ENCODE measurements at places on chromosomes 3 and 15.
A peak's percentile ranks its signal among the peaks of the same experiment; 100 is the strongest.

- DNase-seq, result no peak
These were observed 117.2 kb upstream of the LRIG1 start for GRCh38 chr3:66618066-66618465.

GRCh38 chr3:170033489-170033888 is 4.3 kb upstream of the GPR160 start:
- no peak for DNase-seq

DNA sequence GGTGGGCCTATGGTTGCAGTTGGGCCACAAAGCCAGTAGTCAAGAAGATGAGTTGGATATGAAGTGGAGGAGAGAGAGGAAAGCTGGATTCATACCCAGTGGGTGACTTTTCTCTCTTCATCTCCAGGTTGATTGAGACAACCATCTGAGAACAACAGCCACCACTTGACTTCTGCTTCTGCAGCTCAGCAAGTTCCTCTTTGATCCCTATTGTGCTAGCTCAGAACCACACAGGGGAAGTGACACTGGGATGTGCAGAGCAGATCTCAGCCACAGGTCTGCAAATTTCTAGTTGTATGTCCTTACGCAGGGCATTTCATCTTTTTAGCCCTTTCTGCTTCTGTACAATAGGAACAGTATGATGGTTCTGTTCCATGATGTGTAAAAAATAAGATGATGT is 459.2 kb upstream of the ARRDC4 start:
- DNase-seq, result no peak

DNA sequence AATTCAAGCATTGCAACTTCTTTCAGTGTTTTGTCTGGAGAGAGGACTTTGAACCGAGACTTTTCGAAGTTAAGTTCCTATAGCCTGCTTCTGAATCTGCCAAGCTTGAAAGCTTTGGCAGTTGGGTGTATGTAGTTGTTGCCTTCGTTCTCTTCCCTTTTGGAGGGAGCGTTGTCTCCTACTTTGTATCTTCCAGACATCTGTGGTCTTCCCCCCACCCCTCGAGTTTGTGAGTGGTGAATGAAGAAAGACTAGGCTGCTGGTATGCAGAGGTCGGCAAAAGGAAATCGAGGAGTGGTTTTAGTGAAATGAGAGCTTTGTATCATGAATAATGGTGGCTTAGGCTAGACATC is 1.3 kb downstream of the CTNNB1 start:
- DNase-seq, result no peak

- no peak for DNase-seq
These were observed 37.5 kb upstream of the CLRN1 start for GRCh38 chr3:151009981-151010380.

DNA sequence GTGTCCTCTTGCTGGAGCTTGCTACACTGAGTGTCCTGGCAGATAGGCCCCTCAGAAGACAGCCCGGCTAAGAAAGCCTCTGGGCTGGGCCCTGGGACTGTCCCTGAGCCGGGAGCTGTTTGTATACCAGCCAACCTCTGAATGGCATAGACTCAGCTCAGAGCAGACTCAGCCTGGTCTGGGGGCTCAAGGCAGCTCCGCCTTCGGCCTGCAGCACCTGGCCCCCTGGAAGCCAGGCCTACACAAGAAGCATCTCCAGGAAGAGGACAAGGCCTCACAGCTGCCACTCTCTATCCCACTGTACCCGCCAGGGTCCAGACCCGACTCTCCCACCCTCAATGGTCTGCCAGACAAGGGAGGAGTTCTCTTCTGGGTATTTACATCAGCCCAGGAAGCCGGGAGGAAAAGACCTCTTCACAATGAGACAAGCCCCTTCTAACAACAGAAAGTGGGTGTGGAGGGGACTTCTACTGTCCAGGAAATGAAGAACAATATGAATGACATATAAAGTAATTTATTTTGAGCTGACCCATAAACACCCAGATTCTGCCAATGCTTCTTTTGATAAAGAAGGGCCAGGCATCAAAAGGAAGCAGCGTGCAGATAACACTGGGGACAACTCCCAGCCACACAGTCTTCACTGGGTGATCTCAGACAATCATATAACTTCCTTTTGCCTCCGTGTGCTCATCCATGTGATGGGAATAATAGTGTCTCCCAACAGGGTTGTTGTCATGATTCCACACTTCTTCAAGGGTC is 110.2 kb downstream of the TPRA1 start:
- DNase-seq, result no peak

DNA sequence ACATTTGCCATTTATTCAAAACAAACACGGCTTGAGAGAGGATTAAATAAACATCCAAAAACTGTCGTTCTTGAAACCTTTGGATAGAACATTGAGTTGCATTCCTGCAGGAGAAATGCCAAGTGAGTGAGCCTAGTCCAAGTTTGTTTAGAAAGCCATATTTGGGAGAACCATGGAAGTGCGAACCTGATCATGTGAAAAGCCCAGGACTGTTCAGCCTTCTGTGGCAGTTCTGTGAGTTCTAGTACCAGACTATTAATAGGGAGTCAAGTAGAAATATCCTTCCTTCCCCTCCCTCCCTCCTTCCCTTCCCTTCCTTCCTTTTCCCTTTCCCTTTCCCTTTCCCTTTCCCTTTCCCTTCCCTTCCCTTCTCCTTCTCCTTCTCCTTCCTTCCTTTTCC is 470.4 kb downstream of the LPP start:
- DNase-seq, result no peak

DNA sequence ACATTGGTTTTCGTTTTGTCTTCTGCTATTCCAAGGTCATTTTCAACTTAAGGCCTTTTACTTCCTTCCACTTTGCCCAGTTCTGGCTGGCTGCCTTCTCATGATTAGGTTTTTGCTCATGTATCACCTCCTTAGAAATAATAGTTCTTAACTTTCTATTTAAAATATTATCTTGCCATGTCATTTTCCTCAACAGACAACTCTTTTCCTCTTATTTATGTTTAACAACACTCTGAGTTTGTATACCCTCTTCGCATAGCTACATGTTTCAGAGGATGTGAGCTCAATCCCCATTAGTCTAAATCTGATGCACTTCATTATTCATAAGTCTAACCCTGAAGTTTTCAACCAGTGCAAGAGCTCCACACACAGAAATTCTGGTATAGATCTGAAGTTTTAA is 299.1 kb downstream of the BCHE start:
- DNase-seq, result no peak

GRCh38 chr3:28575100-28575745 is 226.6 kb upstream of the AZI2 start:
- peak; percentile 19 for DNase-seq

GRCh38 chr3:187183210-187183862 is 13.9 kb upstream of the RTP1 start:
- no peak for DNase-seq

DNA sequence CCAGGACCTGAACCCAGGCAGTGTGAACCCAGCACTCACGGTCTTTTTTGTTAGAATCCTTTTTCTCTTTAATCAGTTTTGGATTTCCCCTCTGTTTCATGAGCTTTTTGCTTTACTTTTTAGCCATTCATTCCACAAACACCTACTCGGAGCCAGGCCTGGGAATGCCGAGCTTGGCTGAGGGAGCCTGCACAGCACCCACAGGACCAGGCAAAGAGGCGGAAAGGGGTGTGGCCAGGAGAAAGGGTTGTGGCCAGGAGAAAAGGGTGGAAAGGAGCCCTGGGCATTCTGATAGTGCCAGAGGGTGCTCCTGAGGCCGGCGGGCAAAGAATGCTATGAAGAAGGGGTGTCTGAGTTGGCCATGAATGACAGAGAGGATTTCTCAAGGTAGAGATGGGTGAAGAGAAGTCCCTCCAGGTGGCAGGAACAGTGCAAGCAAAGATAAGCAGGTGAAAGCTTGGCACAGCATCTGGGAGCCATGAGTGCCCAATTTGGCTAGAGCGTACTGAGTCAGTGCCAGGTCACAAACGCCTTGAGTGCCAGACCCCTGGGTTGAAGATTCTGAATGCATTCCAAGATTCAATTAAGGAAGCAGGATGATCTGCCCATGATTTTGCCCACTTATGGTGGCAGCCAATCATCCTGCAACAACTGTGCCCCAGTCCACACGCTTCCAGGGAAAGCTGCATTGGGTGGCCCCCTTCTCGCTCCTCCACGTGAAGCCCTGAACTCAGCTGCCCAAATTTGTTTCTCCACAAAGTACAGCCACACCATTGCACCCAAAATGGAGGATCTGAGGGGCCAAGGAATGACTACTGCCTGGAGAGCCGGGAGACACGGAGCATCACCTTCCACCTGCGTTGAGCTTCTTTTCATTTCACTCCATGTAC is 157.2 kb downstream of the XXYLT1 start:
- DNase-seq, result no peak

DNA sequence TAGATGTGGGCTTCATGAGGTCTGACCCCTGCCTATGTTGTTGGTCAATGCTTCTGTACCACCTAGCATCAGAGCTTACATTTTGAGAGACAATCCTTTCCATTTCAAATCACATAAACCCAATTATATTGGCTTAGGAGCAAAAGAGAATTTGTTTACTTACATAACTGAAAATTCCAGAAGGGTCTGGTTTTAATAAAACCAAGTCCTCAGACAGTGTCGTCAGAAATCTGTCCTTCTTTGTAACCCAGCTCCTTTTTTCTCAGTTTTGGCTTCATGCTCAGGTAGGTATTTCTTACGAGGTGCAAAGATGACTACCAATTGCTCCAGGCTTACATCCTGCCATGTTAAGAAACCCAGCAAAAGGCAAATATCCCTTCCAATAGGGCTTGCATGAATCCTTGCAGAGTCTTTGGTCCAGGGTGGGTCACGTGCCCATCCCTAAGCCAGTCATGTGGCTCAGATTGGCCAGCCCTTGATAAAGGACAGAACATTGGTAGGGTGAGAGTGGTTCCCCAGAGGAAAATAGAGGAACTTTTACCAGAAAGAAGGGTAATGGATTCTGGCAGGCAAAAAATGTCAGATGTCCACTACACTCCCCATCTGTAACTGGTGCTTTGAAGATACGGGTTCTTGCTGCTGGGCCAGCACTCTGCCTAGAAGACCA is 50.2 kb upstream of the VILL start:
- no peak for DNase-seq

DNA sequence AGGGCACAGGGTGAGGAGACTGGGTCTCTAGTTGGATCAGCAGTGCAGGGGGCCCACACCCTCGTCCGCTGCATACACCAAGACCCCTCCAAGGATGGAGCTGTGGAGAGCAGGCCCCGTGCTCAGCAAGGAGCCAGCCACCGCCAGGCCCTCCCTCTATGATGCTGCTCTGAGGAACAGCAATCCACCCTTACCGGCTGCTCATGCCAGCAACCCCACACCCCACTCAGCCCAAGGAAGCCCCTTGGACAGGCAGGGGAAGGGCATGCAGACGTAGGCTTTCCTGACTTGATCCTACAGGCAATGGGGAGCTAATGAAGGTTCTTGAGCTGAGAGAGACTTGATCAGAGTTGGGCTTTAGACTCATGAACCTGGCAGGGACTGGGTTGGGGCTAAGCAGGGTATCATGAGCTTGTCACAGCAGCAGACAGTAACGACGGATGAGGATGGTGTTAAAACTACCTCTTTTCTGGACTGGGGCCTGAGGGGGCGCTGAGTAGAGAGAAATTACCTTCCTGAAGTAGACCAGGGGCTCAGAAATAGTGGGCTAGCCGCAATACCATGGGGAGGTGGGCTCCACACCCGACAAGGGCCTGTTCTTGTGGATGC is 50.5 kb upstream of the FGD5 start:
- no peak for DNase-seq

DNA sequence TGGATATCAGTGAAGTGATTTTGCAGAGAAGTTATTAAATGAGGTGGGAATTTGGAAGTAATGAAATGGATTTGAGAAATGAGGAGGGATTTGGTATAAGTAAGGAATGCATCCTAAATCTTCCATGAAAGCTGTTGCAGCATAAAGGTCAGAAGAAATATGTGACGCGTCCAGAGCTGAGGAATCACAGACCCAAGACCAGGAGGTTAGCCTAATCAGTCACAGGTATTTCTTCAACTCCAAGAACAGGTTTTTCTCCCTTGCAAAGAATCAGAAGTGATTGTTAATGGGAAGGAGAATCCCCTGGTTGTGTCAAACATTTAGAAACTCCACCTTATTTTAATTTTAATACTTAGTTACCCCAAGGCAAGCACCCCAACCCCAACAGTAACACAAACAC is 253.2 kb downstream of the MEX3B start:
- DNase-seq, result no peak

DNA sequence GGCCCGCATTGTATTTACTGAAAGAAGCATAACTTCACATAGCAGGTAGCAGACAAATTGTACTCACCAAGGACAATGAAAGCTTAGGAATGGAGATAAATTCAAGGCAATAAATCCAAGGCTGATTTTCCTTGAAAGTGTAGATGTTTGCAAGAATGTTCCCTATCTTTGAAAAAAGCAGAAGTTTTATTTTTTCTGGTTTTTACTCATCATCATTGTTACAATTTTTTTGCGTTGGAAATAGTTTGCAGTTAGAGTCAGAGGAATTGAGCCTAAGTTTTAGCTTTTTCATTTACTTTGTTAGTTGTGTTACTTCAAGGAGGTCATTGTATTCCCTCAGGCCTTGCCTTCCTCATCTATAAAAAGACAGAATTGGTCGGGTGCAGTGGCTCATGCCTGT is 213.9 kb upstream of the TBL1XR1 start:
- no peak for DNase-seq

DNA sequence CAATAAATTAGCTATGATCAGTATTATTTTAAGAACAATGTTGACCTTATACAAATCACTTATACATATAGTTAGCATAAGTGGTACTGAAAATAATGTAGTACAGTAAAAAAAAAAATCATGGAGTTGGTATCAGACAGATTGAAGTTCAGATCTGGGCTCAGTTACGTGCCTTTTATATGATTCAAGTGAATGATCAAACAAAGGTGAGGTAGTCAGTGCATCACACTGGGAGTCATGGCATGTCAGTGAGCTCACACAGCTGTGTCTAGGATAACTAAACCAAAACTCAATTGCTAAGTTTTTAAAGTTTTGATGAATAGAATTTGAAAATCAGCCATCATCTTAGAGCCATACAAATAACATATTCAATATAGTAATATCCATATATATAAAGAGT is 11.2 kb upstream of the CCR8 start:
- no peak for DNase-seq

DNA sequence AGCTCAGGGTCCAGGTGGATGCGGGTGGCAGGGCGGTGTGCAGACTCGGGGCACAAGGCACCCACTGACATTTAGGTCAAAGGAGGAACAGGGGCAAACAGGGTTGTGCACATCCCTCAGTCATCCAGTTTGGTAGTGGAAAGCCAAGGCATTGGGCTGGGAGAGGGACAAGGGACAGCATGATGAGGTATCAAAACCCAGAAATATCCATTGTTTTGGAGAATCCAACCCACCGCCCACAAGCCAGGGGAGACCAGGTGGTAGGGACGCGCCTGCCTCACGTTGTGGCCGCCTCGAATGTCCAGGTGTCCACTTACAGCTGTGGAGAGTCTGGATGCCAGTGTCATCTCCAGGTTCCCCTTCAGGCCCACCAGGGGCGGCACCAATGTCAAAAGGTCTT is 33.3 kb downstream of the SLC41A3 start:
- DNase-seq, result no peak

- no peak for DNase-seq
These were observed 1.3 kb downstream of the RAP2B start for GRCh38 chr3:153163393-153163724.

Data from mesothelial cell of epicardium (in vitro differentiated cells).